ENCODE measurements at places on chromosomes 4 and X.

GRCh38 chr4:141739636-141740035 is 103.3 kb downstream of the IL15 start:
- no peak for DNase-seq

- no peak for DNase-seq
Measured at GRCh38 chr4:88599714-88600113, 7.4 kb downstream of the HERC3 start.

DNA sequence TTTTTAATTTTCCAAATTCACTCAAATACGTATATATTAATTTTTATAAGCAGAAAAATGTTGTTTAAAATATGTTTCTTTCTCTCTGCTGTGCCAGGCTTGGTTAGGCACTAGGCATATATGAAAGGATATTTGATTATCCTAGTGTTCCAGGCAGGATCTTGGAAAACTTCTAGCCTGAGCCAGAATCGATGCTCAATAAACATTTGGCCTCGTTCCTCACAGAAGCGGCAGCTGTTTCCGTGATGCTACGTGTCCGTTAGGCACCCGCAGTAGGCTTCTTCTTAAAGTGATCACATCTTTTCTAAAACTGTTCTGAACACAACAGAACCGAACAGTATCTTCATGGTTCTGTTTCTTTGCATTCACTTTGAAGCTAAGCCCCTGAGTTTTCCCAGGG is 50.1 kb upstream of the CRMP1 start:
- DNase-seq: no peak

DNA sequence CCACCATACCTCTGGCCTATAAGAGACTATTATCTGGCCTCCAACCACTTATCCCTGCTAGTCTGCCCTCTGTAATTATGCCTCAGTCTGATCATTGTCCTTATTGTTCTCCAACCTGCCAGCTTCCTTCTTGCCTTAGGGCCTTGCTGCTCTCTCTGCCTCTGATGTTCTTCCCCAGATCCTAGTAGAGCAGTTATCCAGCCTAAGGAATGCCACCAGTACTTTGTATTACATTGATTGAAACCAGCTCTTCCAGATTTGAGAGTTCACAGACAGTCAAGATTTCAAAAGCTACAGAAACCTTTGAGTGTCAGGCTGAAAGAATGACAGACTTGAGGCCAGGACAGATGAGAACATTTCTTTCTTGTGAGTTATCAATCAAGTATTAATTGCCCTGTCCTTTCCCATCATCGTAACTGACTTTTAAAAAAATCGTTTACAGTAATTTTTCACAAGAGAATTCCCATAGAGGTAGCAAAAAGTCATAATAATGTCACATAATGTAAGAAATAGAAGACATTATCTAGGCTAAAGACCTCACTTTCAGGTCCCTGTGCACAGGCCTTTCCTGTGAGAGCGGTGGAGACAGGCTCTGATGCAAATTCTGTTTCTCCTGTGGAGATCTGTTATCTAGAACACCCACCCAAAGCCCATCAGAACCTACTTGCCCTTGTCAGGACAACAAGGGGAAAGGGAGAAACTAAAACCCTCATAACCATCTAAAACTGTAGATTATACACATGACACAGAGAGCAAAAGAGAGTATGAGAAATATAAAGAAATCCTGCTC is 64.1 kb upstream of the GUCY1A1 start:
- DNase-seq: no peak

DNA sequence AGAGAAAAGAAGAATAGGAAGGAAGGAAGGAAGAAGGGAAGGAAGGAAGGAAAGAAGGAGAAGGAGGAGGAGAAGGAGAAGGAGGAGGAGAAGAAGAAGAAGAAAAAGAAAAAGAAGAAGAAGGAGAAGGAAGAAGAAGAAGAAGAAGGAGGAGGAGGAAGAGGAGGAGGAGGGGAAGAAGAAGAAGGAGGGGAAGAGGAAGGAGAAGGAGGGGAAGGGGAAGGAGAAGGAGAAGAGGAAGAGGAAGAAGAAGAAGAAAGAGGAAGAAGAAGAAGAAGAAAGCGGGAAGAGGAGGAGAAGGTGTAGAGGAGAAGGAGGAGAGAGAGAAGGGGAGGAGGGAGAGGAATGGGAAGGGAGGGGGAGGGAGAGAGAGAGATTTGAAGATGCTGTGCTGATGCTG is 22.6 kb downstream of the CCKAR start:
- DNase-seq: no peak

GRCh38 chr4:150890246-150890645 is 124.8 kb downstream of the LRBA start:
- no peak for DNase-seq

DNA sequence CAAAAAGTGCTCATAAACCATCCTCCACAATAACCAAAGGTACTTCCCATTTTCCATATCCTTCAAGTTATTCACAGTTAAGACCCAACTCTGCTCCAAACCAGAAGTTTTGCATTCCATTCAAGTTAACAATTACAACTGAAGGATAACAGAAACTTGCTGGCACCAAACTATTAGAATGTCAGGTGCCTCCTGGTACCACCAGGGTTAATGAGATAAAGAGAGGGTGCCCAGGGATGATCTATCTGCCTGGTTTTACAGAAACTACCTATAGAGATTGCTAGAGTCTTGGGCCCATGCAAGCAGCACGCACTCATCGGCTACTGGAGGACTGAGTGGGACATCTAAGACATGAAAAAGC is 114.6 kb downstream of the RBM47 start:
- no peak for DNase-seq

GRCh38 chrX:87468941-87469340 is 48.7 kb upstream of the KLHL4 start:
- DNase-seq: no peak

- no peak for DNase-seq
Measured at GRCh38 chr4:97106161-97106560, 1037.1 kb downstream of the STPG2 start.

DNA sequence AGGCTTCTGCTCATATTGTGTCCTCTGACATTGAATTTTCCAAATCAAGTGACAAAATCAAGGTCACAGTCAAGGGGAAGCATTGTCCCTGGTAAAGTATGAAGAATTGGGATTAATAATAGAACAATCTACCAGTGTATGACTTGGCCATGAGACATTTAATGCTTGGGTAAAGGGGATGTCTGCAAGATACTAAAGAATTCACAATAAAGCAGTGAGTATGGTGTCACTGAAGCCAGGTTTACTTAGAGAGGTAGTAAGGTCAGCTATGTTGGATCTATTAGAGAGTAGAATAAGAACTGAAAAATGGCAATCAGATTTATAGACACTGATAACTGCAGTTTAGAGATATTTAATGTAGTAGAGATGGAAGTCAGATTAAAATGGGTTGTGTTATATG is 349.2 kb downstream of the BMPR1B start:
- DNase-seq: no peak

DNA sequence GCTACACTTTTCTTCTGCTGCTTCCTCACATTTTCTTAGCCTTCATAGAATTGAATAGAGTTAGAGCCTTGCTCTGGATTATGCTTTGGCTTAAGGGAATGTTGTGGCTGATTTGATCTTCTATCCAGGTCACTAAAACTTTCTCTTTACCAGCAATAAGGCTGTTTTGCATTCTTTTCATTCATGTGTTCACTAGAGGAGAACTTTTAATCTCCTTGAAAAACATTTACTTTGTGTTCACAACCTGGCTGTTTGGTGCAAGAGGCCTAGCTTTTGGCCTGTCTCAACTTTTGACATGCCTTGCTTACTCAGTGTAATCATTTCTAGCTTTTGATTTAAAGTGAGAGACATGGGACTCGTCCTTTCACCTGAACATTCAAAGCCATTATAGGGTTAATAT is 87.7 kb upstream of the RAB40AL start:
- DNase-seq: no peak

Data from NCI-H2171 treated with DMSO at 0.1 percent for 48 hours (cell line).